ENCODE measurements at places on chromosomes 4 and X. TPM values are rescaled to one million over a fixed set of nuclear protein-coding genes. Genes with fewer than 3 reads are reported as not detected.

DNA sequence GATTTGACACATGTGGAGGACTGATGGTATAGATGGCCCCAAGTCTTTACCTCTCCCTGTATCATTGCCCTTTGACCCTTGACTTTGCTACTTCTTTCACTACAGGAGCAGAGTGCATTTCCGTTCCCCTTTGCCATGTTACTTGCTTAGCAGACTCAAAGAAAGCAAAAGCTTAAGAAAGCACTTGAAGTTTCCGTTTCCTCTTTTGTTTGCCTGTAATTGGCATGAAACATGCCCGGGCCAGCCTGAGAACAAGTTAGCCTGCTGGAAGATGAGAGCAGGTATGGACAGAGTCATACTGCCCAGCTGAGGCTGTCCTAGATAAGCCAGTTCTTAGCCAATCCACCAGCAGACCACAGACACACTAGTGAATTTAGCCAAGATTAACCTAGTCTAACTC lies 206.0 kb downstream of the BCOR start:
- no peak for DNase-seq
- H3K4me1 ChIP-seq, result peaks cover 15% of the 10 kb centered on the region
- H3K36me3 ChIP-seq, result no peaks in the 10 kb centered on the region
- peak overlapping the region; percentile 28 for H3K4me3 ChIP-seq
- no peak overlapping the region for H3K27ac ChIP-seq
- peaks cover 1% of the 10 kb centered on the region for H3K27me3 ChIP-seq

DNA sequence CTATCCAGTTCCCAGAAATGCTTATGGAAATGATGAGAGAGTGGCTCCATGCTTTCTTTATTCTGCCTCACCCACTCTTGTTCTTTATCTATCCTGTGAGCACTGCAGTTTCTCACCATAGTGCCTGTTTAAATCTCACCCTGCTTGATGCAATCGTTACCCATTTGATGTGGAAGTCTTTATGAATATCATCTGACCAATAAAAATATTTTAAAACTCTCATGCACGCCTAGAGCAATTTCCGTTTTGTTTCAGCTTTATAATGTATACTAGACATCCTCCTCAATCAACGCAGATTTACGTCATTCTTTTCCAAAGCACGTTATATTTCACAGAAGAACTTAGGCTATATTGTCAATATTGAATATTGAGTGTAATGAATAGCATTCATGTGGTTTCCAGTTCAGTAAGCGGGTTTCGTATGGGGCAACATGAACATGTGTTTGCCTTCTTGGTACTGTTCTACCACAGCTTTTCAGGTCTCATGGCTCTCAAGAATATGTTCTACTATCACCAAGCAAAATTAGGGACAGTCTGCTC lies 32.9 kb downstream of the GPM6A start:
- H3K36me3 ChIP-seq, result no peaks in the 10 kb centered on the region
- no peaks in the 10 kb centered on the region for H3K4me1 ChIP-seq
- no peak overlapping the region for H3K4me3 ChIP-seq
- no peak for DNase-seq
- H3K27me3 ChIP-seq, result no peaks in the 10 kb centered on the region

DNA sequence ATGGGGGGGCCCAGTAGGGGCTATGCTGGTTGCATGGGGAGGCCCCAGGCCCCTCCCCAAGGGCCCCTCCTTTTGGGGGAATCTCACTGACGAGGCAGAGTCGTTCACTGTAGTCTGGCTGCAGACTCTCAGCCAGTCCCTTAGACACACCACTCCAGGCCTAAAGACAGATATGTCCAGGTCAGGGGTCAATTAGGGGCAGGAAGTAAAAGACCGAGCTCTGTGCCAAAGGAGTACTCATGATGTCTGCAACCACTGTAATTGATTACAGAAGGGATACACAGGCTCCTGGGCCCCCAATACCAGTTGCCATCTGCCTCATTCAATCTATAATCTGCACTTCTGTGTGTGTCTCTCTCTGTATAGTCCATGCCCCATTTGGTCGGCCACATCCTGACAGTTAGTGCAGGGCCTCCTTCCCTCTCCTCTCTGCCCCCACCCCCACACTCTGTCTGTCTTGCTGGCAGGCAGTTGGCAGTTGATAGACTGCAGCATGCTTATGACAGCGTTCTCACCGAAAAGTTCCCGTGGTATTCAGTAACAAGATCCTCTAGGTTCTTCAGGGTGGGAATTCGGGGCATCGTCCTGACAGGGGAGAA lies 1.3 kb upstream of the CXorf65 start:
- DNase-seq, result no peak
- peaks cover 56% of the 10 kb centered on the region for H3K36me3 ChIP-seq
- no peaks in the 10 kb centered on the region for H3K27me3 ChIP-seq
- H3K4me1 ChIP-seq, result peaks cover 89% of the 10 kb centered on the region
- peak overlapping the region; percentile 95 for H3K4me3 ChIP-seq

- no peak for DNase-seq
- H3K4me1 ChIP-seq, result no peaks in the 10 kb centered on the region
- peaks cover 6% of the 10 kb centered on the region for H3K27me3 ChIP-seq
- no peak overlapping the region for H3K4me3 ChIP-seq
- no peaks in the 10 kb centered on the region for H3K36me3 ChIP-seq
Observed at GRCh38 chr4:8147231-8147970, 11.2 kb downstream of the ABLIM2 start.

The JAKMIP1 gene
- total RNA-seq, result 0.13 TPM
